ENCODE measurements at places on chromosomes 2 and 18.

DNA sequence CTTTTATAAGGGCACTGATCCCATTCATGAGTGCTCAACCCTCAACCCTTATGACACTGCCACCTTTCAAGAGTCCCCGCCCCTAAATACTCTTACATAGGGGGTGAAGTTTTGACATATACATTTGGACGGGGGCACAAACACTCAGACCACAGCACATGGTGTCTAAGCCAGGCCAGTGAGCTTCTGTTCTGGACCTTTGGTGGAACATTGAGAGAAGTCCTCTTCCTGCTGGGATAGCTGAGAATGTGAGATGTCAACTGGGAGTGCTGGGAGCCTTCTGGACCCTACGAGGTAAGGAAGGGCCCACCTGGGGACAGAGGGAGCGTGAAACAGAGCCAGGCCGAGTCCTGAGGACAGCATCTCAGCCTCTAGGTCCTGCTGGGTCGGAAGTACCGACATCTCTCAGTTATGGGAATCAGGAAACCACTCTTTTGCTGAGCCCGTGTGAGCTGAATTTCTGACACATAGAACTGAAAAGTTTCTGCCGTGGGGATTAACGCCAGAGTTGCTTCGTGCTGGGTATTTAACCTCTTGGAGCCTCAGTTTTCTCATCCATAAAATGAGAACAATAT, 114.9 kb downstream of the PDCL3 start:
- no peak for DNase-seq

DNA sequence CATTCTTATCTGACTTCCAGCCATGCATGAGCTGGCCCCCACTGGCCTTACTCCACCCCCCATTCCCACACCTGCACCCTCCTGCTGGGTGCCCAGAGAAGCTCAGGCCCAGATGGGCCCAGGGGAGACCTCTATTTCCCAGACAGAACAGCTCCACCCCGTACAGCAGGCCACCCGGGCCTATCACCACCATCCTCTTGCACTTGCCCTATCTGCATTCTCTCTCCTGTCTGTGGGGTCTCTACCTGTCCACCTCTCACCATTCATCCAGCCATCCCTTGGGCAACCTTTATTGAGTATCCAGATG, 25.3 kb upstream of the TNS1 start:
- DNase-seq = no peak

GRCh38 chr2:43609290-43609918, 13.6 kb upstream of the THADA start:
- DNase-seq = peak; percentile 38

DNA sequence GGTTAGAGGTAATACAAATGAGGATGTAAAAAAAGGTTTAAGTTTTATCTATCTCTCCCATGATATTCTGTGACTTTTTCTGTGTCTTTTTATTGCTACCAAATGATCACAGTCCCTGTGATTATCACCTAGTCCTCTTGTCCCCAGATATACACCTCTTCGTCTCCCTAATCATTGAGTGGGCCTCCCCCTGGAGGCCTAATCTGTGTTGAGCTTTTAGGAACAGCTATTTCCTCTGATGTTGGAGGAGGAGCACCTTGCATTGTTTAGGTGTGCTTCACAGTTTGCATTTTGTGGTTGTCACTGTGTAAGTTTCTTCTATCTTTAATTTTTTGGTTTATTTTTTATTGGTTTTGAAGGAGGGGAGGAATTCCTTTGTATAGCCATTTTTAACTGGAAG, 33.3 kb downstream of the CCDC85A start:
- DNase-seq = no peak

GRCh38 chr2:69514406-69514805, 77.2 kb upstream of the NFU1 start:
- DNase-seq = peak; percentile 89

DNA sequence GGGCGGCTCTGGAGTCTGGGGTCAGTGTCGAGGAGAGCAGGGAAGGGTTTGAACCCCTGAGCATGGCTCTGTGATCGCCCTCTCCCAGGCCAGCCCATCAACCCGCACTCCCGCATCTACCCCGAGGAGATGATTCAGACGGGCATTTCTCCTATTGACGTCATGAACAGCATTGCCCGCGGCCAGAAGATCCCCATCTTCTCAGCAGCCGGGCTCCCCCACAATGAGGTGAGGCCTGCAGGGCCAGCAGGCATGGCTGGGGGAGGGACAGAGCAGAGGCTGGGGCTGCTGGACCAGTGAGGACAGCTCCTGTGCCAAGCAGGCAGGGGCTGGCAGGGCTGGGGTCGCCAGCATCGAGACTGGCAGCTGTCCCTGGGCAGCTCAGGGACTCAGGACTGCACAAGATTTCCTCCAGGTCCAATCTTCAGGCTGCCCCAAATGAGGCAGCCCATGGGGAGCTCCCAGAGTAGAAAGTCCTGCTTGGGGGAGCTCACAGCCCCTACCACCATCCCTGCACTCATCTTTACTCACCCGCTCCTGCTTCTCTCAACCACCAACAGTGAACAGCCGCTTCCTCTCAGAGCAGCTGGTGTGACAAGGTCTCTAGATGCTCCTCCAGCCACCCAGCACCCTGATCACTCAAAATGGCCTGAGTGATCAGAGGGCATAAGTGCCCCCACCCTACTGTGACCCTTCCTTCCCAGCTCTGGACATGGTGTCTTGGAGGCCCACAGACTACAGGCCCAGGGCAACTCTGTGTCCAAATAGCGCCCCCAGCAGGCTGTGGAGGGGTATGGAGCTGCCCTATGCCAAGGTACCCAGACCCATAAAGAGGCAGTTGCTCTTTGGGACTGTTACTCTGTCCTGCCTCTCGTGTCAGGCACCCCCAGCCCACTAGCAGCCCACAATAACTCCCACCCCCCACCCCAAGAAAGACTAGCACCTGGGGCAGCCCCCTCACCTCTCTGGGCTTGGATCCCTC, 18.3 kb upstream of the ANKRD53 start:
- DNase-seq = no peak
